ENCODE measurements at places on chromosomes 16 and 17. TPM values are rescaled to one million over a fixed set of nuclear protein-coding genes. Genes with fewer than 3 reads are reported as not detected.

KRTAP1-5 gene
- total RNA-seq, result 31.8 TPM

DRC3 gene
- total RNA-seq, result 2.9 TPM

ITGB4 gene
- total RNA-seq, result 0.29 TPM

HS3ST3A1 gene
- 7.1 TPM for total RNA-seq

NTN1 gene
- 0.29 TPM for total RNA-seq

KRTAP4-4 gene
- total RNA-seq, result not detected

MSLN gene
- total RNA-seq, result 1.2 TPM

SYNGR3 gene
- total RNA-seq, result under 0.01 TPM

KLHL10 gene
- 0.36 TPM for total RNA-seq

KRTAP17-1 gene
- total RNA-seq, result not detected

RAB11FIP3 gene
- total RNA-seq, result 22.7 TPM

DLX4 gene
- total RNA-seq, result under 0.01 TPM

ZFP3 gene
- 3.5 TPM for total RNA-seq

ASB16 gene
- total RNA-seq, result not detected

HAS3 gene
- total RNA-seq, result 1.4 TPM

EVPLL gene
- not detected for total RNA-seq

KRT23 gene
- total RNA-seq, result 0.59 TPM

DNAI2 gene
- total RNA-seq, result not detected

PLEKHM1 gene
- 30.8 TPM for total RNA-seq

SRRM2 gene
- 56.8 TPM for total RNA-seq

C17orf107 gene
- 4.0 TPM for total RNA-seq

SEC14L5 gene
- total RNA-seq, result 0.29 TPM

CDH11 gene
- 1,116 TPM for total RNA-seq

KRT31 gene
- not detected for total RNA-seq

SHISA9 gene
- total RNA-seq, result under 0.01 TPM

ZNF689 gene
- total RNA-seq, result 8.3 TPM

CHST5 gene
- under 0.01 TPM for total RNA-seq

All from osteoblast (primary cell).